ENCODE measurements at places on chromosomes 1 and 21. TPM values are rescaled to one million over a fixed set of nuclear protein-coding genes. Genes with fewer than 3 reads are reported as not detected.

NEXN gene
- total RNA-seq: 1.4 TPM

SELE gene
- total RNA-seq: not detected

IGSF9 gene
- total RNA-seq: not detected

CD1D gene
- total RNA-seq: 0.52 TPM

CTNNBIP1 gene
- total RNA-seq: 26.4 TPM

FOXO6 gene
- total RNA-seq: 3.3 TPM

GRCh38 chr1:111904478-111905218, 84.8 kb downstream of the KCND3 start:
- DNase-seq: no peak

- no peak for DNase-seq
Measured at GRCh38 chr1:118563981-118564951, 379.2 kb upstream of the SPAG17 start.

- DNase-seq: no peak
Measured at GRCh38 chr1:247854899-247855545, 2.0 kb upstream of the TRIM58 start.

GRCh38 chr1:168467452-168467851, 76.3 kb downstream of the XCL2 start:
- no peak for DNase-seq

DNA sequence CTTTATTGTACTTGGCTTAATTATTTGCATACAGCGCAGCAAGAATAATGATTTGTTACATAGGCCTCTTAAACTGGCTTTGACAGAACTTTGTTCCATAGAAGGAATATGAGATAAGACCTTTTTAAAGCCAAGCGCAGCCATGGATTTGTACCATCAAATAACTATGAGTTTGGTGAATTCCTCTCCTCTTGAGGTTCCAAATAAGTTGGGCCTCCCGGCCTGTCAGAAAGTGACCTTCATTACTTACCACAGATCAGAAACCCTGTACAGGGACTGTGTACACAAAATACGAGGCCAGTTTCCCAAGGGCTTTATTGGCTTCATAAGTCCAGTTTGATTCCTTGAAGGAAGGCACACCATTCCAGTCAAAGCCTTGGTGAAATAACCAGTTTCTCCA, 21.8 kb upstream of the HSD3B1 start:
- no peak for DNase-seq

DNA sequence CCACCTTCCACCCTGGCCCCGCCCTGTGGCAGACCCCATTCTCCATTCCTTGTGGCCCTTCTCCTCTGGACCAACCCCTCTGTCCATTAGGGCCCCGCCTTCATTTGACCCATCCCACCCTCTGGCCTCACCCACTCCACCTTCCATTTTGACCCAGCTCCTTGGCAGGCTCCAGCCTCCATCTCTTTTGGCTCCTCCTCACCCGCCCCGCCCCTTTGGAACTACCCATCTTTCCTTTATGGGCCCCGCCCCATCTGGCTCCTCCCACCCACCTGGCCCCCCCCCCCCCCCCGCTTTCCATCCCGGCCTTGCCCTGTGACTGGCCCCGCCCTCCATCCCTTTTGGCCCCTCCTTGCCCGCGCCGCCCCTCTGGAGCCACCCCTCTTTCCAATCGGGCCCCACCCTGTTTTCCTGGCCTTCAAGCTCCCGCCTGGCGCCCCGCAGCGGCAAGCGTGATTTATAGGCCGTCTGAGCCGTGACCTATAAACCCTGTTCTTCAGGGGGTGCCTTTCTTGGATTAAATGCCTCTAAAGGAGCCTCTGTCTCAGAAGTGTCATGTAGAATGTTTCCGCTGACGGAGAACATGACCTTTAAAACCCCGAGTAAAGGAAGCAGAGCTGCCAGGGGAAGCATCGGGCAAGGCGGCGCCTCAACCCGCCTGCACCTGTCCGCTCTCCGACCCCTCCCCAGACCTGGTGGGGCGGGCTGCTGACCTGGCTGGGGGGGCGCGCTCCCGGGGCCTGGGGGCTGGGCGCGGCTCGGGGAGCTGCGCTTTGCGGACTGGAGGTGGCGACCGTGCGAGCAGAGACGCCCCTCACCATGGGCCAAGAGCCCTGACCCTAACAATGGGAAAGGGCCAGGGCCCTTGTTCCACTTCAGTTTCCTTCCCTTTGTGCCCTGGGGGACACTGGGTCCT, 178.0 kb downstream of the CAMTA1 start:
- DNase-seq: peak; percentile 60

DNA sequence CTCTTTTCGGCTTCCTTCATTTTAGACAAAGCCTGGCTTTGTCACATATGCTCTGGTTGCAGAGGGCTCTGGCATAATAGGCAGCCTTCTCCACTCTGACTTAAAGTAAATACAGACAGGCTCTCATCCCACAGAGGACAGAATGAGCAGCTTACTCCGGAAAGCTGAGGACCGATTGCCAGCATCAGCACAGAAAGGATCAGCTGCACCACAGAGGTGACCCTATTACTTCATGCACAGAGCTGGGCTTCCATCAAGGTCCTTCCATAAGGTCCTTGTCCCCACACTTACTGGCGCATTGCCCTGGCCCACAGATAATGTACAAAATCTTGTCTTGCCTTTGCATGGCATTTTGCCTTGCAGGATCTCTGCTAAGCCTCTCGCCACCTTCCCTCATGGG, 67.6 kb downstream of the SEC16B start:
- no peak for DNase-seq

- no peak for DNase-seq
Measured at GRCh38 chr1:182087719-182088350, 26.3 kb upstream of the ZNF648 start.

- DNase-seq: no peak
Measured at GRCh38 chr1:12763479-12763878, 10.1 kb upstream of the PRAMEF12 start.

GRCh38 chr1:12057382-12057781, 5.7 kb upstream of the TNFRSF8 start:
- no peak for DNase-seq

DNA sequence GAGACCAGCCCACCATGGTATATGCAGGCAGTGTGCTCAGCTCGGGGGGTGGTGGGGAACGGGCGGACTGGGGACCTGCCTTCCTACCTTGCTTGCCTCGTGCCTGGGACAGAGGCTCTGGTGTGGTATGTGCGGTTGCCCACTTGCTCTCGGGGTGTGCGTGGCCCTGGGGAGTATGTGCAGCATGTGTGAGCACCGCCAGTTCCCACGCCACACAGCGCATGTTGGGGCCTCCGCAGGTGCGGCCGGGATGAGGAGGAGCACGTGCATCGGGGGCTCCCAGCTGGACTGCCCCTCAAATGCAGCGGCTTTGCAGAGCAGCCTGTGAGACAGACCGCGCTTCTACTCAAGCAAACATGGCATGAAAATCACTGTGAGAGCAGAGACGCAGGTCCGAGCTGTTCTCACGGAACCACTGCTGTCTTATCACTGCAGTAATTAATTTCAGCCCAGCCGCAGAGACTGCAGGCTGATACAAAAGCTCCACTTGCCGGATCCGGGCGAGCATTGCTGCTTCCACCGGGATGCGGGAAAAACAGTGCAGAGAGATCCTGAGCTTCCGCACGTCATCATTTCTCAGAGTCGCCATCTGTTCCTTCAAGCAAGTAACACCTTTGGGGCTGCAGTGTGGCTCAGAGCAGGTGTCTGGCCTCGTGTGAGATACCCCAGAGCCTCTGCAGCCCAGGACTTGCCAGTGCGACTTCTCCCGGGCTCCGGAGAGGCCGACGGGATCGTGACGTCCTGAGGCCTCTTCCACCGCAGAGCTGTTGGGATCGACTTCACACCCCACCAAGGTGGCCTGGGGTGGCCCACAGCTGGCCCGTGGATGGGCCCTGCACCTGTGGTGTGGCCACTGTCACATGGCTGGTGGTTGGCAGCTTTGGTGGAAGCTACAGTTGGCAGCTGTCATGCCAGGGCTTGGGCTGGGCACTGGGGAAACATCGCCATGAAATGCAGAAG, 92.6 kb upstream of the ACTRT2 start:
- no peak for DNase-seq

GRCh38 chr1:203028784-203029553, 2.7 kb downstream of the PPFIA4 start:
- DNase-seq: no peak

DNA sequence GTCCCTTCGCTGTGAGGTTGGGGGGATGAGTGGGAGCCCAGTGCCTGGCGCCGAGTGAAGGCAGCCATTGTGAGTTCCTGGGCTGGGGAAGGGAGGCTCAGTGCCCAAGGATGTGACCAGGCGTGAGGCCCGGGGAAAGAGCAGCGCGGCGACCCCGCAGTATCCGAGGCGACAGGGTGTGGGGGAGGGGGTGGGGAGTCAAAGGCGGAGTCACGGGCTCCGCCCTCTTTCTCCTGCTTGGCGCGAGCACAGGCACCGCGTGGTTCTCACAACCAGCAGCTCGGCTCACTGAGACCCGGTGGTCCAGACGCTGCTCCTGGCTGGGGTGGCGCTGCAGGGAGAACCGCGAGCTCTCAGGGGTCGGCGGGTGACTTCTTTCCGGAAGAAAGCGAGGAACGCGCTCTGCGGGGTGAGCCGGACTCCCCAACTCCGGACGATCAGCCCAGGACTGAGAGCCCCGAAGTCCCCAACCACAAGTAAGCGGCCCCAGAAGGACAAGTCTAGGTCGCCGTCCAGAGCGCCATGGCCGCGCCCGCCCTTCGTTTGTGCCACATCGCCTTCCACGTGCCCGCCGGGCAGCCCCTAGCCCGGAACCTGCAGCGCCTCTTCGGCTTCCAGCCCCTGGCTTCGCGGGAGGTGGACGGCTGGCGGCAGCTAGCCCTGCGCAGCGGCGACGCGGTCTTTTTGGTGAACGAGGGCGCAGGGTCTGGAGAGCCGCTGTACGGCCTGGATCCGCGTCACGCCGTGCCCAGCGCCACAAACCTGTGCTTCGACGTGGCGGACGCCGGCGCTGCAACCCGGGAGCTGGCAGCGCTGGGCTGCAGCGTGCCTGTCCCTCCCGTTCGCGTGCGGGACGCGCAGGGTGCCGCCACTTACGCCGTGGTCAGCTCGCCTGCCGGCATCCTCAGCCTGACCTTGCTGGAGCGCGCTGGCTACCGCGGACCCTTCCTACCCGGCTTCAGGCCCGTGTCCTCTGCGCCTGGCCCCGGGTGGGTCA, at the start of gene HPDL:
TSS of gene HPDL (plus strand) at position 269 of the 997 bp plus-strand sequence. CDS start at position 523, 254 bp downstream.
- DNase-seq: no peak

DNA sequence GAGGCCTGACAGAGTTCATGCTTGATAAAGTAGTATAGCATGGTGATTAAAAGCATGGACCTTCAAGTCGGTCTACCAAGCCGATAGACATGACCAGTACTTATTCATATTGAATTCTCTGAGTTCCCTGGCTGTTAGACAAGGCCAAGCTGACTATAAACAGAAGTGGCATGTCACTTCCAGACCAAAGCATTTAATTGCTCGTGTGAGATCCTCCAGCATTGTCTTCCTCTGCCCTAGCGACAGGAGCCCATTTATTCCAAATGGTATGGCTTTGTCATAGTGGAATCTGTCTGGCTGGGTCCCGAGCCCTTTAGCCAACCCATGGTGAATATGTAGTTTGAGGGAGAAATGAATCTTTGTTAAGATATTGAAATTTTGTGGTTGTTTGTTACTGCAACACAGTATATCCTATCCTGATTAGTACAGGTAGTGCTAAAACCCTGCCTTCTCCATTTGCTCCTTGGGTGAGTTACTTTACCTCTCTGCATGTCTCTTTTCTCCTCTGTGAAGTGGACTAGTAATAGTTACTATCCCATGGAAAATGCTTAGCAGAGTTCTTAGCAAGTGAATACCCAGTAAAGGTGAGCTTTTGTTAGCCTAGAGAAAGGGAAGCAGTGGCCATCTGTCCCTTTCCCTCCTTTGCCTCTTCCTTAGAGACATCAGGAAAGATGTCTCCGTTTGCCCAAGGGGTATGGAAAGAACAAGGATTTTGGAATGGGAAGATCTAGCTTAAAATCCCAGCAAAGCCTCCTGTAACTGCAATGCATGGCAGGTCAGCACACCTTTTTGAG, 77.6 kb upstream of the CD1D start:
- DNase-seq: no peak

DNA sequence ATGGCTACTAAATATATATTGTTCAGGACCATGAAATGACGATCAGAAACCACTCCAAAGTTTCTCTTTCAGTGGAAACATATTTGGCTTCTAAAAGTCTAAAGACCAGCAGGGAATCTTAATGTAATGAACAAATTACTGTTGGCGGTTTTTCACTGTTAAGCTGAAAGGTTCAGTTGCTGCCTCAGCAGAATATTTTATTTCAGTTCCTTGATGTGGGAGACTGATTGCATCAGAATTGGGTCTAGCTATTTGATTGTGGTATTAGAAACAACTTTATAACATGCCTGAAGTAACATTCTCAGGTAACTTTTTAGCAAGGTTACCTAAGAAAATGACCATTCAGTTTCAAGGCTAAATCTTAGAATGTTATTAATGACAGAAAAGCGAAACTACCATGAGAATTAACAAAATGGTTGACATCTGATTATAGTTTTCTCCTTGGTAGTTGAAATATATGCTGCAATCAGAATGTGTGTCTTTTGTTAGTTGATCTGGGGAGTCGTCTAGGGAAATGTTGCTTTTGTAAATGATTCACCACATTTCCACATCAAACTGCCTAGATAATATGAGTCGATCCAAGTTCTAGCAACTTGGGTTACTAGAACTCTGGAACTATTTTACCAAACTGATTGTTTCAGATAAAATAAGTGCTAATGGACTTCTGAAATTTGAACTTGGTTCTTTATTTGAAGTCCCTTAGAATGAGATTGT, 200.4 kb downstream of the HMCN1 start:
- no peak for DNase-seq

All from natural killer cell (primary cell).